Activated CD8-positive, alpha-beta T cell treated with anti-CD3 and anti-CD28 coated beads, Interleukin-2, amount 10 ng/mL, durations not matched to agents 7 days and 5 days (primary cell): ENCODE measurements at places on chromosomes 5 and 9. TPM values are rescaled to one million over a fixed set of nuclear protein-coding genes. Genes with fewer than 3 reads are reported as not detected.
A peak's percentile ranks its signal among the peaks of the same experiment; 100 is the strongest.

Gene ZNF300
- 0.55 TPM for total RNA-seq

Gene SPATA6L
- 0.76 TPM for total RNA-seq

- H3K27me3 ChIP-seq, result no peaks in the 10 kb centered on the region
- no peak overlapping the region for H3K4me3 ChIP-seq
- no peak overlapping the region for H3K27ac ChIP-seq
- no peaks in the 10 kb centered on the region for H3K4me1 ChIP-seq
- DNase-seq, result no peak
These were observed 64.2 kb upstream of the HTR1A start for GRCh38 chr5:64026493-64026892.

DNA sequence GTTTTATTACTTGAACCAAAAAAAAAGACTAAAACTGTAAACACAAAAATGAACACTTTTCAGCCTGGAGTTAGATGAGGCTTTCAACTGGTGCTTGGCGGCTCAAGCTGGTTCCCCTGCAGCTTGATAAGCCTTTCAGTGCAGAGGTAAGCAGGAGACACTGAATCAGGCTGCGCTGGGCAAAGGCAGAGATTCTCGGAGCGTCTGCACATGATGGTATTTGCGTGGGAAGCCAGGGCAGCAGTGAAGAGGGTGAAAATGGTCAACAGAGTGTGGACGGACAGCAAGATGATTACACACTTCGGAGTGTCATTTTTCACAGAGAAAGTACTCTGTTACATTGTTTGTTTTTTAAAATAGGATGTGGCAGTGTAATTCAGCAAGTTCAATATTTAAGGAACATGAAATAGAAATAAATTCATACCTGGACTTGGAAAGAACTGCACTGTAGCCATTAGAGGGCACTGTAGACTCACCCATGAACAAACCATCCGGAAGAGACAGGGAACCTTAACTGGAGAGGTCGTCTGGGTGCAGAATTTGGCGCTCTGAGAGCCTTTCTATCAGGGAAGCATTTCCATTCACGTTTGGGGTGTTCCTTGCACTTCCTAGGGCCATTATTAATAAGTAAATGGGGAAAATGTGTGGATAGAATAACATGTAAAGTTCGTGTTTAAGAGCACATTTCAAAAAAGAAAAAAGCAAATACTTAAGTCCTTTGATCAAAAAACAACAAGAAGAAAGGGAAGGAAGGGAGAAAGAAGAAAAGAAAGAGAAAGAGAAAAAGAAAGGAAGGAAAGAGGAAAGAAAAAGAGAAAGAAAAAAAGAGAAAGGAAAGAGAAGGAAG lies 69.8 kb downstream of the ICE1 start:
- peak overlapping the region; percentile 47 for H3K27ac ChIP-seq
- H3K27me3 ChIP-seq, result peaks cover 10% of the 10 kb centered on the region
- peak; percentile 67 for DNase-seq
- peaks cover 16% of the 10 kb centered on the region for H3K36me3 ChIP-seq

- H3K27ac ChIP-seq, result no peak overlapping the region
- H3K36me3 ChIP-seq, result no peaks in the 10 kb centered on the region
- no peaks in the 10 kb centered on the region for H3K4me1 ChIP-seq
- no peak for DNase-seq
- no peaks in the 10 kb centered on the region for H3K27me3 ChIP-seq
- H3K4me3 ChIP-seq, result no peak overlapping the region
These were observed 11.1 kb upstream of the WNK2 start for GRCh38 chr9:93172666-93173364.

DNA sequence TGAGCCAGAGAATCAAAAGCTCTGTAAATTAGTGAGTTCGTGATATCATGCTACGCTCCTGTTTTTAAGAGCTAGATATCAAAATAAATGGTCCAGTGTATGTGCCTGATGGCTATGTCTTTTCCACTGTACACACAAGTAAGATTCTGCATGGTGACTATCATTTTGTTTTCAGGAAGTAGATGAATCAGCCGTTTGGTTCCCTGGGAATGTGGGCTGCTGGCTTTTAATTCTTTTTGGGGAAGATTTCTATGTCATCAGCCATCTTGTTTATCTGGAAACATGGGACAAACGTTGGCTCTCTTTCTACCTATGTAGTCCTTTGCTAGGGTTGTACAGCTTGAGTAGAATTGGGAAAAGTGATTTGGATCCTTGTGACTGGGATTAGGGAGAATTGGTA lies 126.7 kb downstream of the GRIA1 start:
- no peaks in the 10 kb centered on the region for H3K27me3 ChIP-seq
- no peak overlapping the region for H3K4me3 ChIP-seq
- H3K4me1 ChIP-seq, result no peaks in the 10 kb centered on the region
- H3K36me3 ChIP-seq, result no peaks in the 10 kb centered on the region
- no peak overlapping the region for H3K27ac ChIP-seq
- DNase-seq, result no peak

Gene ICE1
- total RNA-seq, result 30.4 TPM
